Esophagus squamous epithelium (tissue), 5 donors: ENCODE measurements at places on chromosomes 5 and 9.

- H3K27ac ChIP-seq = no peak overlapping the region
- H3K4me3 ChIP-seq = no peak overlapping the region
- H3K27me3 ChIP-seq = no peaks in the 10 kb centered on the region
- H3K36me3 ChIP-seq = no peaks in the 10 kb centered on the region
These were observed 111.9 kb downstream of the MTRR start for GRCh38 chr5:7980881-7981280.

- H3K36me3 ChIP-seq = no peaks in the 10 kb centered on the region
- DNase-seq = no peak
- peaks cover 13% of the 10 kb centered on the region for H3K4me1 ChIP-seq
- H3K4me3 ChIP-seq = no peak overlapping the region
- H3K27ac ChIP-seq = no peak overlapping the region
- no peaks in the 10 kb centered on the region for H3K27me3 ChIP-seq
These were observed 106.5 kb upstream of the RAD23B start for GRCh38 chr9:107176436-107177151.

GRCh38 chr5:131640043-131640856 is 5.2 kb upstream of the RAPGEF6 start:
- no peak overlapping the region for H3K4me3 ChIP-seq
- no peak for DNase-seq
- H3K27ac ChIP-seq = peak overlapping the region; percentile 42
- no peaks in the 10 kb centered on the region for H3K27me3 ChIP-seq

DNA sequence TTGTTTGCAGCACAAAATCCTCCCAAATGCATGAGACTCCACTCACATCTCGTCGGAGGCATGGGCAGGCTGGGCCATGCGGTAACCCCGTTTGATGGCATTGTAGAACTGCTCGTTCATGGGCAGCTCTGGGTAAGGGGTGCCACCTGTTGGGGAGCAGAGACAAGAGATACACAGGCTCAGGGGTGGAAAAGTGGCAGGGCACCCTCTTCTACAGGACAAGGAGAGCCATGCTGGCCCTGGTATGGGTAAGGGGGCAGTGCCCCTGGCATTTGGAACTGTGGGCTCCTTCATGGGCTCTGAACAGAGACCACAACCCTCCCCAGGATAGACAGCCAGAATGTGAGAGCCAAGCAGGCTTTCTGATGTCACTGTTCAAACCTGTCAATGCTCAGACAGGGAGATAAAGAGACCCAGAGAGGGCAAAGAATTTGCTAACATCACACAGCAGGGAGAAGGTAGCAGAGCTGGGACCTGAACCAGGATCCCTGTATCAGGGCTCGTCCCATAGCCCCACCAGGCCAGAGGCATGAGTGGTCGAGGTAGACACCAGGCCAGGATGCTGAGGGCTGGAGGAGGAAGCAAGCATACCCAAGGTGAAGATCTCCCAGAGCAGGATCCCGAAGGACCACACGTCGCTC is 33.2 kb upstream of the CSF1R start:
- no peaks in the 10 kb centered on the region for H3K36me3 ChIP-seq
- H3K4me3 ChIP-seq = no peak overlapping the region
- H3K27me3 ChIP-seq = no peaks in the 10 kb centered on the region
- H3K27ac ChIP-seq = no peak overlapping the region
